NCI-H524 (cell line): ENCODE measurements at places on chromosomes 16 and 17.

- peak; percentile 32 for DNase-seq
Measured at GRCh38 chr16:85395913-85396878, 216.9 kb upstream of the GSE1 start.

DNA sequence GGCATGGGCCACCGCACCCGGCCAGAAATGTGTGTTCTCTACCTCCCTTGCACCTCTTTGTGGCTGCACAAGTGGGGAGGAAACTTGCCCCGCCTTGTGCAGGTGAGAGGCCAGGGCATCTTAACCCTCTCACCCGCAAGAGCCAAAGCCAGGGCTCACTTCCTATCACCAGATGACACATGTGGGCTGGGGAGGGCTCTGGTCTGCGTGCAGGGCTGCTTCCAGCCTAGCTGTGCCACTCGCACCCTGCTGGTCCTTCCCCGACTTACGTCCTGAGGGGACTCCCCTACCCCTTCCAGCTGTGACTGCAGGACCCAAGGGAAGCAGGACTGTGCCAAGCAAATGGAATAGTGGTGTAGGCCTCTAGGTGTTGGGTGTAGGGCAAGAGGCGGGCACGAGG is 6.9 kb downstream of the MIEF2 start:
- no peak for DNase-seq

DNA sequence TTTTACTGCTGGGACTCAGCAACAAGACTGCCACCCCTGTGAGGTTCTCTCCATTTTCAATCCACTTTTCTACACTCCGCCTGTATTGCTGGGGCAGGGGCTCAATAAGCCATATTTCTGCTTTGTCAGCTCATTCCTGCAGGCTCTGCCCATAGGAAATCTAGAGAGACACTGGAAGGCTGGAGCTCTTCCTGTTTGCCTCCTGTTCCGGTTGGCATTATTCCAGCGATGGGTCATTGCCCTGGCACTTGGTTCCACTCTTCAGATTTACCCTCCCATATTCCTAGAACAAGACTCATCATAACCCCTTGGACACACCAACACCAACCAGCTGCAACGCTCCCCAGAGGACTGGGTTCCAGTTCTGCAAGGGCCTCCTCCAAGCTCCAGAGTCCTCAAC is 210.4 kb downstream of the CA10 start:
- DNase-seq, result no peak

DNA sequence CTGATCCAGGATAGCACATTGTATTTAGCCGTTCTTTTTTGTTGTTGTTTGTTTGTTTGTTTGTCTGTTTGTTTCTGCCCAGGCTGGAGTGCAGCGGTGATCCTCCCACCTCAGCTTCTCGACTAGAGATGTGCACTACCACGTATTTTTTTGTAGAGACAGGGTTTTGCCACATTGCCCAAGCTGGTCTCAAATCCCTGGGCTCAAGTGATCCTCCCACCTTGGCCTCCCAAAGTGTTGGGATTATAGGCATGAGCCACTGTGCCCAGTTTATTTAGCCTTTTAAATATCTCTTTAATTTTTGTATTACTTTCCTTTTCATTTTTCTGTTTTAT is 9.2 kb upstream of the NLRC5 start:
- no peak for DNase-seq
